EH (cell line): ENCODE measurements at places on chromosomes 3 and 15.

DNA sequence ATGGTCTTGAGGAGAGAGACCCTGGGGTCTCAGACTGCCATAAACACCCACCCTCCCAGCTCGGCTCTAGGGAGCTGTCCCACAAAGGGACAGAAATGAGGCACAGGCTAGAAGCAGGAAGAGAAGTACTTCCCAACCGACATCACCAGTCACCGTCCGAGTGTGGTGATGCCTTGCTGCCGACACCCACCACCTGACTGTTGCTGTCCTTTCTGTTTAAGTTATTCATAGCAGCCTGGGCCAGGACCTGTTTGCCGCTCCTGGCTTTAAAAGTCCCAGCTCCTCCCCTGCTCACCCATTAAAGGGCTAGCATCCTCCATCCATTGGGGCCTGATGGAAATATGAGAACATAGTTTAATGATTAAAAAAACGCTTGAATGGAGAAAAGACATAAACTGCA lies 13.2 kb upstream of the SPG11 start:
- no peak for DNase-seq

- DNase-seq, result no peak
Observed at GRCh38 chr3:110851736-110852135, 219.9 kb upstream of the NECTIN3 start.

GRCh38 chr3:129054605-129055104 lies 5.9 kb upstream of the GP9 start:
- no peak for DNase-seq

DNA sequence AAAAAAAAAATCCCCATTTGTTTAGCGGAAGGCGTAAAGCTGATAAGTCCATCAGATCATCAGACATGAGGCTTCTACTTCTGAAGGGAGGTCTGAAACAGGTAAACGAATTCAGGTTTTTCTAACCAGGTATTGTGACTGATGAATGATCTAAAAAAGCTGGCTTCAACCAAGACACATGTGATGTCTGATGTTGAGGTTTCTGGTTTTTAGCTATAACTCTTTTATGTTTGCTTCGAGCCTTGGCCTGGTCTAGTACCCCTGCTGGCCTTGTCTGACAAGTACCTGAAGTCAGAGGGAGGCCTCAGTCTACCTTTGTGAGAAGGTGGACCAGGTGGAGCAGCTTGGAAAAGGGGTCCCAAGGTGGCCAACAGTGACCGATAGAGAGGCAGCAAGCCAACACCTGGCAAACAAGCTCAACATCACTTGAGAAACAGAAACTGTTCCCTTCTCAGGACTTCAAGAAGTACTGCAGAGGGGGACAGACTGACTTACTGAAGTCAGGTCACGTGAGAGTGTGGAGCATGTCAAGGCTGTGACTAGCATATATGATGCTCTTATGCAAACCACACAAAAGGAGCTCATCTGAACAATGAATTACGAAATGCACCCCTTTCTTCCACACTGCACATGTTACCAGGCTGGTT lies 33.0 kb upstream of the CA12 start:
- DNase-seq, result no peak

DNA sequence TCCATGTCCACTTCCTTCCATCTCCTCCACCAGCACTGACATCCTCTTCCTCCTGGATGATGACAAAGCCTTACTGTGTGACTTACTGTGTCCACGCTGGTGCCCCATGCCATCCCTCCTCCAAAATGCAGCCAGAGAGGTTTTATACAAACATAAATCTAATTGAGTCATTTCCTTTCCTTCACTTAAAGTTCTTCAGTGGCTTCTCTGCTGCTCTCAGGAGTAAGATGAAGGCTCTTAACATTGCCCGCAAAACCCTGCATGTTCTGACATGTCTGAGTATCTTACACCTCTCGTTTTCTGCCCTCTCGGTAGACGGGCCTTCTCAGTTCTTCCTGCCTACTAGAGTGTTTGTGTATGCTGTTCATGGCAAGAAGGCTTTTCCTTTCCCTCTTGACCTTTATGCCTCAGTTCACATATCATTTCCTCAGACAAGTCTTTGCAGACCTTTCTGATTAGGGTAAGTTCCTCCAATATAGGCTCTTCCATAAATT lies 175.5 kb downstream of the CFAP20DC start:
- DNase-seq, result peak; percentile 74

DNA sequence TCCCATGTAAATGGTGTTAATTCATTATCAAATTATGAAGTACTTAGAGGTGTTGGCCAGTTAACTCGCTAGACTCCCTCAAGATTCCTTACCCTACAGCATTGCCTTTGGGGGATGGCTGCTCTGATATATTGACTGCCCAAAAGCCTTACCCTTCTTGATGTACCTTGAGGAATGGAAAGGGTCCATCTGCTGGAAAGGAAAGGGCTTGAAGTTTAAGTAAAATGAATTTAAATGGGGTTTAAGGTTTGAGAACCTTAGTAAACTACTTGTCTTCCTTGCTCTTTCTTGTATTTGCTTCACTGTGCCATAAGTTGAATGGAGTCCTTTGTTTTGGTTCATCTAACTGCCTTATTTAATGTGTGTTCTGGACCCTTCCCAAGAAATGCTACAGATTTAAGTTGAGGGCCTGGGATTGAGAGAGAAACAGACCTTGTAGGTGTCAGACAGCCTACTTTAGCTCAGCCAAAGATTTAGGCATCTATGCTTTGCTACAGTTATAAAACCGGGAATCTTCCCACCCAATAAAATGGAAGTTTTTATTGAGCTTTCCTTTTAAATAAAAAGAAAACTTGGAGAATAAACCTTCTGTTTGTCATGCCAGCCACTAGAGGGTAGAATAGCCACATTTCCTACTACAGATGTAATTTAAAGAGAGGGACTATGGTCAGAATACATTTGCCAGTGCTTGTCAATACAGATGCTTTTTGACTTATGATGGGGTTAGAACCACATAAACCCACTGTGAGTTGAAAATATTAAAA lies 25.3 kb downstream of the CMSS1 start:
- peak; percentile 74 for DNase-seq

DNA sequence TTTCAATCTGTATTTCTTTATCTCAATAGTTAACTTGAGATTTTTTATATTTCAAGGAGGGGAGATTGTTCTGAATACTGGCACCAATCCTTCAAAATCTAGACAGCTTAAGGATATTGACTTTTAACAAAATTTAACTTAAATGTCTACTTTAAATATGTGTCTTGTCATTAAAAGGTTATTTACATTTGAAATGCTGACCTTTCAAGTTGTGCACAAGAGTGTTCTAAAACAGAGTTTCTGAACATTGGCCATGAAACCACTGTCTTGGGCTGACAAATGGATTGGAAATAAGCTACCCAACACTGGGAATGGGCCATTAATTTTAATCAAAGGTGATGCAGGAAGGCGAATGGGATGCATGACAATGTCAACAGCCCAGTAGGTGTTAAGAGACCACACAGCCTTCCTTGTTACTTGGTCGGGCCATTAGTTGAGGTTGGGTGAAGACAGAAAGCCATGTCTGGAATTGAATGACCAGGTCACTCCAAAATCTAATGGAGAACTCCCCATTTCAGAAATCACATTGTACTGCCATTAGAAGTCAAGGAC lies 128.5 kb downstream of the CDIN1 start:
- no peak for DNase-seq

DNA sequence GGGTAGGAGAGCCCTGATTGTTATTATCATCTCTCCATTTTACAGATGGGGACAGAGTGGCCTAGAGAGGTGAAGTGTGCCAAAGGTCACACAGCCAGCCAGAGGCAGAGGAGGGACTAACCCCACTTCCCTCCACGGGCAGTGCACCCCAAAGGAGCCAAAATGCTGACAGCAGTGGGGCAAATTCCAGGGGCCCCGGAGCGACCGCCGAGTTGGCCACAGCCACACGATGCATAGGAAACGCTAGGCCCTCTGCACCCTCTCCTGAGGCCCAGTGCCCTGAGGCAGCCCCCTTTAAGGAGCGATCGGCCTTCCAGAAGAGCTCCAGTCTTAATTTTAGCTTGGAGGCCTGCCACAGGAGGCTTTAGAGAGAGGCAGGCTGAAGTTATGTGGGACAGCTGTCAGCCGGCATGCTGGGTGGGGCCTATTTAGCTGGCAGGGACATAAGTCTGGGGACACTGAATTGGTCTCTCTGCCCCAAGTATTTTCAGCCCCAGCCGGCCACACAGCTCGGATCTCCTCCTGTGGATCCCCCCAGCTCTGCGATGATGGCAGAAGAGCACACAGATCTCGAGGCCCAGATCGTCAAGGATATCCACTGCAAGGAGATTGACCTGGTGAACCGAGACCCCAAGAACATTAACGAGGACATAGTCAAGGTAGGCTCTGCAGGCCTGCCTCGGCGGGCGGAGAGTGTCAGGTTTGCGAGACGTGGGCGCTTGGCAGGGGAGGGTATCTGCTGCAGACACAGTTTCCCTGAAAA lies at the start of gene CAV3:
Gene CAV3, plus strand, starts transcription at position 471 of the 763 bp plus-strand sequence. Its CDS starts 75 bp downstream, at position 546.
- DNase-seq, result peak; percentile 34

DNA sequence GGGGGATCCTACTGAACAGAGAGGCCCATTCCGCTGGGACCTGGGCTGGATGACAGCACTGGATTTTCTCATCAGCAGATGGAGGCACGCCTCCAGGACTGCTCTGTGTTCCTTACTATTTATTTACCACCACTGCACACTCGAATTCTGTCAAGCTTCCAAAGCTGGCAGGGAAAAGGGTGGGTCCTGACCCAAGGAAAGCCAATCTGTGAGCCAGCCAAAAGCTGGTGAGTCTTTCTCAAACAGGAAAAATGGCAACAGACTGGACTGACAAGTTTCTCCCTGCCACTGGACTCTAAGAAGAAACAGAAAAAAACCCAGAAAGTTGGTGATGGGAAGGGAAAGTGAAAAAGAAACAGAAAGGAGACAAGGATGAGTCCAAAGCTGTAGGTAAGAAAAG lies 37.8 kb downstream of the CD47 start:
- DNase-seq, result no peak

DNA sequence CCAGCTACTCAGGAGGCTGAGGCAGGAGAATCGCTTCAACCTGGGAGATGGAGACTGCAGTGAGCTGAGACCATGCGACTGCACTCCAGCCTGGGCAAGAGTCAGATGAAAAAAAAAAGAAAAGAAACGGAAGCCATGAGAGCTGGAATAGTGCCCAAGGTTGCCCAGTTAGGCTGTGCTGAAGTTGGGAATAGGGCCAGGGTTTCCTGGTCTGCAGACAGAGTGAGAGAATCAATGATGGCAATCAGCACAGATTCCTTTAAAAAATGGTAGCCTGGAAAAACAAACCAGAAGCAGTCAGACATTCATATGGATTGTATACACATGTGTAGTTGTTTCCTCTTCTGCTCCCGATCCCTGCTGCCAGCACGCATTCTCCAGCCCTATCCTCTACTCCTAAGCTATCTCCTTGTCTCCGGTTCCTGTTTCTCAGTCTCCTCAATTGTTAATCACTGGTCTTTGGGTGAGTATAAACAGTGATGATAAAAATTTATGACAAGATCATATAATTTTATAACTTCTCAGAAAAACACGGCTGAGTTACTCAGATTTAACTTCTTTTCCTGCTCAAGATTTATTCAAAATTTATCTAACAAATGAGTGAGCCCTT lies 316.2 kb upstream of the UMPS start:
- DNase-seq, result no peak

- no peak for DNase-seq
Observed at GRCh38 chr3:72276806-72277205, 491.9 kb upstream of the PROK2 start.

- no peak for DNase-seq
Observed at GRCh38 chr3:69367586-69367985, 18.3 kb downstream of the FRMD4B start.

- no peak for DNase-seq
Observed at GRCh38 chr3:185926445-185926844, 11.4 kb downstream of the TRA2B start.

GRCh38 chr3:169676925-169677537 lies 13.5 kb upstream of the MECOM start:
- DNase-seq, result no peak

DNA sequence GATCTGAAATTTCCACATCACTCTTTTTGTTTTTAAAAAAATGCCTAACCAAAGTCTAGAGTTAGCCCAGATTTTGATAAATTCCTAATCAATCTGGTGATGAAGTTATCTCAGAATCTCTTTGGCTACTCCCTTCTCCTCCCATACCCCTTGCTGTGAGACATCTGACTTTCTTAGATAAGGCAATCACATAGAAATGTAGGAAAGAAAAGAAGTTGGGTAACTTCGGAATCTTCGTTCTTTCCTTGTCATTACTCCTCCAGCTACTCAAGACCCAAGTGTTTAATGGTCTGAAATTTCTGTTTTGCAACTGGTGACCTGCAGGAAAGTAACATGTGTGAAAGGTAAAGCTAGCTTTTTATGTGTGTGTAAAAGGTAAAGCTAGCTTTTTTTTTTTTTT lies 37.8 kb downstream of the MYL3 start:
- no peak for DNase-seq

GRCh38 chr15:41917767-41918430 lies 24.0 kb upstream of the SPTBN5 start:
- DNase-seq, result peak; percentile 83

GRCh38 chr3:61356685-61357084 lies 105.4 kb upstream of the FHIT start:
- no peak for DNase-seq

GRCh38 chr15:62558640-62559380 lies 393.7 kb upstream of the C2CD4B start:
- DNase-seq, result peak; percentile 68

GRCh38 chr3:23079976-23080375 lies 123.2 kb upstream of the UBE2E2 start:
- peak; percentile 14 for DNase-seq

DNA sequence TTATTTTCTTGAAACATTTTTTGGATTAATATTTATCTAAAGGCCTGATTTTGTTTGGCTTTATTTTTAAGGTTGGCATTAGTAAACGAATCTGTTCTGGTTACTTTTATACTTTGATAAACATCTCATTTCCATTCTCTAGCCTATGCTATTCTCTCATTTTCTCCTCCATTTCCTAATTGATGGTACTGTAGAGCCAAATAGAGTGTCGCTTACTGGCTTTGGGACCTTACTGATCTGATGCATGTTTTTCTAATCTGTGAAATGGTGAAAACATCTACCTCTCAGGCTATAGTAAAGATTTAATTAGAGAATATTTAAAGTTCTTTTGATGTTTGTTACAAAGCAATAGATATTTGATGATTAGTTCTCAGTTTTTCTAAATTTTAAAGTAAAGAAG lies 1.6 kb downstream of the LNP1 start:
- DNase-seq, result no peak

- peak; percentile 30 for DNase-seq
Observed at GRCh38 chr3:137035631-137036030, 77.8 kb downstream of the IL20RB start.
